Fibroblast of the aortic adventitia (primary cell): ENCODE measurements at places on chromosomes 7 and 10. TPM values are rescaled to one million over a fixed set of nuclear protein-coding genes. Genes with fewer than 3 reads are reported as not detected.

ZNRF2 gene
- total RNA-seq: 5.8 and 8.2 TPM in 2 replicates

AGBL3 gene
- total RNA-seq: 0.41 and 2.9 TPM in 2 replicates

CPN1 gene
- not detected in 2 replicates for total RNA-seq

MSMB gene
- not detected in 2 replicates for total RNA-seq

ZC3HAV1L gene
- total RNA-seq: 11.9 and 36.6 TPM in 2 replicates

JCAD gene
- 2.3 and 27.9 TPM in 2 replicates for total RNA-seq

PTPRN2 gene
- 0.09 and 2.5 TPM in 2 replicates for total RNA-seq

OR2A12 gene
- not detected in 2 replicates for total RNA-seq

WNT8B gene
- not detected in 2 replicates for total RNA-seq

ZNF239 gene
- 1.8 and 6.6 TPM in 2 replicates for total RNA-seq

GPR141 gene
- not detected in 2 replicates for total RNA-seq

CADPS2 gene
- 16.0 and 26.9 TPM in 2 replicates for total RNA-seq

CFTR gene
- total RNA-seq: 0.09 TPM in 1 of 2 replicates, not detected in the other

FGFR2 gene
- not detected in 2 replicates for total RNA-seq

TSPAN33 gene
- total RNA-seq: not detected in 2 replicates

FAM131B gene
- total RNA-seq: 3.2 and 4.0 TPM in 2 replicates

OR6B1 gene
- total RNA-seq: not detected in 2 replicates

GFRA1 gene
- 0.18 and 0.49 TPM in 2 replicates for total RNA-seq

CYP3A7 gene
- total RNA-seq: 0.74 TPM in 1 of 2 replicates, not detected in the other

WNT2 gene
- total RNA-seq: 1.8 and 9.9 TPM in 2 replicates

EFCAB10 gene
- total RNA-seq: not detected in 2 replicates

TMEM168 gene
- 25.6 and 31.6 TPM in 2 replicates for total RNA-seq

TMEM139 gene
- not detected in 2 replicates for total RNA-seq

FAM25A gene
- not detected in 2 replicates for total RNA-seq

C10orf62 gene
- not detected in 2 replicates for total RNA-seq

COBL gene
- total RNA-seq: not detected in 2 replicates

HOXA1 gene
- total RNA-seq: 0.72 TPM in 1 of 2 replicates, not detected in the other

FAM25C gene
- not detected in 2 replicates for total RNA-seq

SYCE1 gene
- 0.09 TPM in 1 of 2 replicates, not detected in the other for total RNA-seq

ARHGAP22 gene
- 22.3 and 60.2 TPM in 2 replicates for total RNA-seq

XPNPEP1 gene
- total RNA-seq: 103 and 253 TPM in 2 replicates

FAM237B gene
- not detected in 2 replicates for total RNA-seq

TECTB gene
- total RNA-seq: not detected in 2 replicates

WDR86 gene
- 0.45 and 17.7 TPM in 2 replicates for total RNA-seq

ST8SIA6 gene
- total RNA-seq: 0.09 TPM in 1 of 2 replicates, not detected in the other

RPEL1 gene
- under 0.01 and 0.82 TPM in 2 replicates for total RNA-seq

SPDYE6 gene
- total RNA-seq: not detected in 2 replicates

SDK1 gene
- 0.27 TPM in 1 of 2 replicates, not detected in the other for total RNA-seq

LRIT1 gene
- total RNA-seq: not detected in 2 replicates

A1CF gene
- total RNA-seq: not detected in 2 replicates

AKR1C4 gene
- total RNA-seq: not detected in 2 replicates

ZNF12 gene
- 16.9 and 36.9 TPM in 2 replicates for total RNA-seq

RBP3 gene
- total RNA-seq: not detected in 2 replicates

STEAP4 gene
- 1.8 and 2.1 TPM in 2 replicates for total RNA-seq

TEX36 gene
- 2.1 TPM in 1 of 2 replicates, not detected in the other for total RNA-seq
